ENCODE measurements at places on chromosomes 7 and 10. TPM values are rescaled to one million over a fixed set of nuclear protein-coding genes. Genes with fewer than 3 reads are reported as not detected.

The PNLIPRP3 gene
- polyA plus RNA-seq = not detected

- H3K36me3 ChIP-seq = no peaks in the 10 kb centered on the region
- H3K27me3 ChIP-seq = no peaks in the 10 kb centered on the region
- DNase-seq = no peak
- H3K27ac ChIP-seq = no peak overlapping the region
- H3K4me3 ChIP-seq = no peak overlapping the region
- no peaks in the 10 kb centered on the region for H3K4me1 ChIP-seq
Observed at GRCh38 chr10:53939654-53940053, 861.4 kb downstream of the PCDH15 start.

DNA sequence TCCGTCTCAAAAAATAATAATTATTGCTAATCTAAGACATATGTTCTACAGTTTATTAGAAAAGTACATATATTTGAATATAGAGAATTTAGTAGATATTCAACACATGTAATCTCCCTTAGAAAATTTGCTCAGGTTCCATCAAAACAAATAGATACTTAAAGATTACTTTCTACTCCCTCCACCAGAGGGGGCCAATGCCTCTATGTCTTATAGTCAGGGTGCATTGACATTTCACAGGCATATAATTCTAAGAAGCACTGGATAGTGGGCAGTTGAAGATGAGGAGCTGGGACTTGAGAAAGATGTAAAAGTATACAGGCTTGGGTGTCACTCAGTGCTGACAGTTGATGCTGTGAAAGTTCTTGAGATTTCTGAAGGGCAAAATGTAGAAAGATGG lies 301.6 kb upstream of the HPS1 start:
- no peak overlapping the region for H3K27ac ChIP-seq
- no peak overlapping the region for H3K4me3 ChIP-seq
- no peaks in the 10 kb centered on the region for H3K4me1 ChIP-seq

GRCh38 chr10:93346694-93347093 lies 135.4 kb downstream of the MYOF start:
- H3K4me3 ChIP-seq = no peak overlapping the region
- no peak for DNase-seq
- H3K27ac ChIP-seq = no peak overlapping the region
- no peaks in the 10 kb centered on the region for H3K36me3 ChIP-seq
- H3K27me3 ChIP-seq = no peaks in the 10 kb centered on the region

DNA sequence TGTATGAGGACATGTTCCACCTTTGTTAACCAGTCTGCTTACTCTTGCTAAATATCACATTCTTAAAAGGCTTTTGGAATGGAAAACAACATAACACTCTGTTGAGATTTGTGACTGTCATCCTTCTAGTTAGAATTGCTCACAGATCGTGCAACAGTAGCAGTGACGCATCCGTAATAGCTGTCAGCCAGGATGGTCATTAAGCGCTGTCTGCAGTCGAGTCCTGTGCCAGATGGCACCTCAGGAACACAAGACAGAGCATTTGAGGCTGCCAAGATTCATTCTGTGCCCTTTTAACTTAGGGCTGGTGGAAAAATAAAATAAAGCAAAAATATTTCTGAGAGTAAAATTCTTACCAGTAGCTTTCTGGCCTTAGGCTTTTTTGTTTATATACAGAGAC lies 348.6 kb downstream of the ANKRD7 start:
- no peaks in the 10 kb centered on the region for H3K27me3 ChIP-seq
- H3K4me1 ChIP-seq = no peaks in the 10 kb centered on the region
- H3K4me3 ChIP-seq = no peak overlapping the region
